ENCODE measurements at places on chromosomes 12 and 14.
A peak's percentile ranks its signal among the peaks of the same experiment; 100 is the strongest.

DNA sequence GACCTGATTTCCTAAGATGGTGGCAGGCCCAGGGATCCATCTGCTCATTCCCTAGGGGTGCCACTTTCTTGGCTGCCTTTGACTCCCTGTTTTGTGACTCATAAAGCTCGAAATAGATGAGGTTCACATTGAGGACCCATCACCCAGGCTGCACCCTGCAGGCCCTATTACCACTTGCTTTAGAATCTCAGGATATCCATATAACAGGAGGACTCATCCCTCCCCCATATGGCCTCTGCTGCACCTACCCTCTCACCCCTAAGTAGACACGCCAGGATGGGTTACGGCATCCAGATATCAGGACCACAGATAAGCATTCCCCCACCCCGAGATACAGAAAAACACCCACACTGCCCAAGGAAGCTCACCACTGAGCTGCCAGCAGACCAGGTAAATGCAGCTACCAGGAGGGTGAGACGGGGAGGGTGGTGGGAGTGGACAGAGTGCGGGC lies 155.7 kb downstream of the DPF3 start:
- DNase-seq: no peak

- no peak for DNase-seq
Measured at GRCh38 chr12:90519285-90519684, 435.7 kb downstream of the CCER1 start.

DNA sequence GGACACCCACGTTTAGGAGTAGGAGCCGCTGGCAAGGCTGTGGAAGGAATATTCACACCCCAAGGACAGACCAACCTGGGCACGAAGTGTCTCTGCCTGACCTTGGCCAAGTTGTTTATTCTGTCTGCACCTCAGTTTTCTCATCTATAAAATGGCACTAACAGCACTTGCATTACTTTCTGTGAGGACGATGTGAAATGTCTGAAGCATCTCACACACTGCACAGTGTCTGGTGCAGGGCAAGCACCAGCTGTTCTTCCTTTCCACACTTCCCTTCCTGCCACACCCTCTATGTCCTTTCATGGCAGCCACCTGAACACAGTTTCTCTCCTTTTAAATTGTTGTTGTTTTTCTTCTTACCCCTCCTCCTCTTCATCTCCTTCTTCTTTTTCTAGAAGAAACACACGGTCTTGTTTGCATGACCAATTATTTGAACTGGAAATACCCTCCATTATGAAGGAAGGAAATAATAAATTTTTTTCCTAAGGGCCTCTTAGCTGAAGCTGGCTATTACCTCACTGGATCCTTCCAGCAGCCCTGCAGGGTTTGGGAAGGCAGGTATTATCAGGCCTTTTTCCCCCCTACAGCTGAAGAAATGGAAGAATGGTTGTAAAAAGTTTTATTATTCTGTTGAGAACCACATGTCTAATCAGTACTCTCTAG lies 42.9 kb upstream of the ATP23 start:
- DNase-seq: no peak

DNA sequence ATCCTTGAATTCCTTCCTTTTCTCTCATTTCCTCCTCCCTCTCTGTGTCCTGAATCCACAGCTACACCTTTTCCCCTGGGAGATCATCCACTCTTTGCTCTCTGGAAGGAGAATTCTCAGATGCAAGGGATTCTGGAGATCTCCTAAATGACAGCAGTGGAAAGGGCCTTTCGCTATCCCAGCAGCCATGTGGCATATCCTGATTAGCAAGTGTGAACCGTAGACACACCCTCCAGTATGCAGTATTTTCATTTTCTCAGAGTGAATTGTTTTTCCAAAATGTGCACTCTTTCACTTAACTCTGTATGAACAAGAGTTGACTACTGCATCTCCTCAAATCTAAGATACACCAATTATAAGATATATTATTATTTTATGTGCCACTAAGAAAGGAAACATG lies 6.0 kb downstream of the GARIN2 start:
- DNase-seq: no peak

GRCh38 chr12:100248886-100249285 lies 18.0 kb downstream of the DEPDC4 start:
- peak; percentile 45 for DNase-seq

DNA sequence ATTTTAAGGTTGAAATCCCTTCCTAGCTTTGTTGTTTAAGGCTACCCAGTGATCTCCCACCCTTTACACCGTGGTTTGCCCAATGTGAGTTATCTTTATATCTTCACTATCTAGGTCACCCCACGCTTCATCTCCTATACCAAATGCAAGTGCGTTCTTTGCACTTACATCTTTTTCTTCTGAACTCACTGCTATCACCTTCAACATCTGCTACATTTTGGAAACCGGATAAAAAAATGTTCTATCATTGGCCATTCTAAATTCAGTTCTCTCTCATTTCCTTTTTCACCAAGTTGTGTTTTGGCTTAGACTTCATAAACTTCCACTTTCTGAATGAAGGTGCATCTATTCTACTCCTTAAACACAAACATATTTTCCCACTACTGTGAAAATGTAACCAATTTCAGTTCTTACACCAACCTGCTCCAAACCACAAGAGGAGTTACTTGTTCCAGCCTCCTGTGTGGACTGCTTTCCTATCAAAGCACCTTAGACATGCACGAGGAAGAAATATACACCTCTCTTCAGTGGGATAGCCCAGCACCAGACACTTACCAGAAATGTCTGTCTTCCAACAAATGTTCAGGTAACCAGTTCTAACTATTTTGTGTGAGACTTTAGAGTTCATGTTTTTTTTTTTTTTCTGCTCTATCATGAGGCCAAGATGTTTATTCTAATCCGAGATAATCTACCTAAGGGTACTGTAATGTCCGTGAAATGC lies 21.9 kb downstream of the CLEC9A start:
- no peak for DNase-seq
